ENCODE measurements at places on chromosomes 3 and 15.

GRCh38 chr3:126659915-126660886, 5.3 kb upstream of the TXNRD3 start:
- DNase-seq, result peak; percentile 55

DNA sequence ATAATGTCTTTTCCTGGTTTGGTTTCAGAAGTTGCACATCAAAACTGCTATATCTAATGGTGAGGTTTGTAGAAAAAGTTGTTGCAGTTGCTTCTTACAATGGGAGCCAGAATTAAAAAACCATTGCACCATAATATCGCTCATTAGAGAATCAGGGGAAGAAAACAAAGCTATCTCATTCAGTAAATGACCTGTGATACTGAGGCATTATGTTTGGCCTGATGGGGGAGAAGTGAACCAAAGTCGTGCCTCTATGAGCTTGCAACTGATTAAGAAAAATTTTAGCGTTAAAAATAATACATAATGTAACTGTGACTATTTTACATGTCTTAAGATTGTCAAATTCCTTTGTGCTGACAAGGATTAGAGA, 60.2 kb upstream of the ARHGEF26 start:
- no peak for DNase-seq

DNA sequence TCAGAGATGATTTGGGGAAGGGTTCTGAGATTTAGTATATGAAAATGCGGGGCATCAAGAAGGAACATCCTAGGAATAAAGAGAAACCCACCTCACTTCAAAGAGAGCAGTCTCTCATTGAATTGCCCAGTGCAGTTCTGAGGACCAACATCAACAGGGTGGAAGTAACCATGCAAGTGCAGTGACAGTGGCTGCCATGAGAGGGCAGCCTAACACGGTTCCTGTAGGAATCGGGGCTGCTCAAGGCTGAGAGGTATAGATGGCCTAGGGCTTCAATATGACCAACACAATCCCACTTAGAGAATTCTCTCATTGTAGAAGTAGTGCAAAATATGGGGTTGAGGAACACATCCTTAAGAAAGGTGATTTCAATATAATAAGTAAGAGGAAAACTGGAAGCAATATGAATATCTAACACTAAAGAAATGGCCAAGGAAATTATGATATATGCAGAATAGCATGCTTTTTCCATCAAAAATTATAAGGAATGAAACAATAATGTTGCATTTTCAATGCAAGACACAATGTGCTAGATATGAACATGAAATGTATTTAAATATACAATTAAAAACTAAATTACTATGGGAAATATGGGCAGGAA, 51.1 kb upstream of the ARRDC4 start:
- DNase-seq, result peak; percentile 18

GRCh38 chr15:49135342-49135857, 20.0 kb downstream of the COPS2 start:
- DNase-seq, result no peak

GRCh38 chr3:121545574-121546455, at the start of gene POLQ:
Gene POLQ, minus strand, starts transcription at chr3:121545988. Its CDS starts 111 bp downstream, at chr3:121545877.
- peak; percentile 63 for DNase-seq

- DNase-seq, result no peak
Observed at GRCh38 chr15:33048255-33048654, 146.3 kb downstream of the FMN1 start.

GRCh38 chr3:102207151-102207571, 227.7 kb upstream of the ZPLD1 start:
- DNase-seq, result no peak

DNA sequence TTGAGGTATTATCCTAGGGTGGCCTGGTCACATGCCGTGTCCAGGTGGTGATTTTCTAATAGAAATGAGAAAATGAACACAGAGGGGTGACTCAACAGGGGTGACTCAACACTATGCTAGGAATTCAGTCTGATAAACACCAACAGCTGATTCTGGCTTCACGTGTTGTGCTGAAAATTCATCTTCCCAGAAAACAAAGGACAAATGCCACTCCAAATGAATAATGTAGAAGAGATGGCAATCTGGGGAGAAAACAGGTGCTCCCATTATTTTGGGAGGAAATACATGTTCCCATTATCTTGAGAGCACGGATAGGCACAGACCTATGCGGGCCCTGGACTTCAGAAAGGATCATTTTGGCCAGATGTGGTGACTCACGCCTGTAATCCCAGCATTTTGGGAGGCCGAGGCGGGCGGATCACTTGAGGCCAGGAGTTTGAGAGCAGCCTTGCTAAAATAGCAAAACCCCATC, 101.2 kb upstream of the MEX3B start:
- DNase-seq, result no peak

GRCh38 chr3:13359916-13360315, 60.2 kb downstream of the NUP210 start:
- DNase-seq, result no peak

- DNase-seq, result peak; percentile 14
Observed at GRCh38 chr3:156211583-156211982, 91.2 kb downstream of the KCNAB1 start.

GRCh38 chr3:168624195-168624594, 528.5 kb upstream of the GOLIM4 start:
- no peak for DNase-seq

- DNase-seq, result no peak
Observed at GRCh38 chr3:89560568-89560967, 453.1 kb downstream of the EPHA3 start.

GRCh38 chr15:101308604-101309435, 13.8 kb upstream of the SNRPA1 start:
- DNase-seq, result no peak

All from 8988T (cell line).